ENCODE measurements at places on chromosomes 6 and 20. TPM values are rescaled to one million over a fixed set of nuclear protein-coding genes. Genes with fewer than 3 reads are reported as not detected.

- H3K4me3 ChIP-seq = no peak overlapping the region
- DNase-seq = no peak
- no peaks in the 10 kb centered on the region for H3K4me1 ChIP-seq
- no peak overlapping the region for H3K27ac ChIP-seq
- peaks cover 6% of the 10 kb centered on the region for H3K27me3 ChIP-seq
Measured at GRCh38 chr20:54190217-54190616, 16.4 kb upstream of the CYP24A1 start.

ANKRD66 gene
- total RNA-seq = not detected

MEP1A gene
- not detected for total RNA-seq

CST5 gene
- total RNA-seq = not detected

TLDC2 gene
- not detected for total RNA-seq

Measured in activated naive CD8-positive, alpha-beta T cell treated with anti-CD3 and anti-CD28 coated beads for 36 hours (primary cell).